ENCODE measurements at places on chromosomes 1 and 21.
A peak's percentile ranks its signal among the peaks of the same experiment; 100 is the strongest.

- DNase-seq = no peak
Observed at GRCh38 chr1:167594822-167595221, 35.2 kb upstream of the RCSD1 start.

DNA sequence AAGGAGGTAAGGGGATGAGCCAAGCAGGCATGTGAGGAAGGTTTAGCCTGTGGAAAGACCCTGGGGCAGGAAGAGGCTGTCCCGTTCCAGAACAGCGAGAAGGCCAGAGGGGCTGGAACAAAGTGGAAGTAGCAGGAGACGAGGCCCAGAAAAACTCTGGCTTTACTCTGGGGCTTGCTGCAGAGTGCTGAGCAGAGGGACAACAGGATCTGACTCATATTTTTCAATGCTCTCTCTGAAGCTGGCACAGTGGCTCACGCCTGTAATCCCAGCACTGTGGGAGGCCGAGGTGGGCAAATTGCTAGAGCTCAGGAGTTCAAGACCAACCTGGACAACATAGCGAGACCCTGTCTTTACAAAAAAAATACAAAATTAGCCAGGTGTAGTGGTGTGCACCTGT lies 52.4 kb upstream of the PAX7 start:
- DNase-seq = no peak

- DNase-seq = no peak
Observed at GRCh38 chr1:239025223-239025622, 361.1 kb upstream of the CHRM3 start.

DNA sequence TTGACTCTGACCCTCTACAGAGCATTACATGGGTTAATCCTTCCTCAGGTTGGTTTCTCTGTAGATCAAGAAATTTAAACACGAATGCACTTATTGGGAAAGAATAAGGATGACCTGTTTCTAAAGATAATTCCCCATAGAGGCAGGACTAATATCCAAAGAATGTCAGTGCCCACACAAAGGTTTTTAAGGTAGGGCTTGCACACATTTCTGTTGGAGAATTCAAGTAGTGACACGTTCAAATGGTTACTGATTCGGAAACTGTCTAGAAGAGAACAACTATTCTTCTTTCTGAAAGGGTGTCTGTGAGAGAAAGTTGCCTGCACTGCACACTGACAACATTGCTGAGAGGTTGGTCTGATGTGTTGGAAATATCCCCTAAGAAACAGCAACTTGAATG lies 167.3 kb downstream of the ZNF326 start:
- DNase-seq = no peak

GRCh38 chr1:41242342-41243078 lies 404 bp upstream of the SCMH1 start:
- DNase-seq = no peak

GRCh38 chr1:57591842-57592241 lies 168.0 kb upstream of the DAB1 start:
- DNase-seq = no peak

GRCh38 chr1:89064632-89065031 lies 376 bp downstream of the GBP1 start:
- no peak for DNase-seq

- DNase-seq = no peak
Observed at GRCh38 chr1:238319957-238320356, 429.2 kb upstream of the ZP4 start.

GRCh38 chr21:43372663-43373361 lies 54.1 kb downstream of the SIK1 start:
- peak; percentile 85 for DNase-seq

- DNase-seq = peak; percentile 85
Observed at GRCh38 chr1:231359113-231359512, 21.0 kb downstream of the SPRTN start.

GRCh38 chr21:35617491-35617890 lies 442.8 kb downstream of the SETD4 start:
- DNase-seq = no peak

- peak; percentile 25 for DNase-seq
Observed at GRCh38 chr1:119097380-119097779, 43.1 kb downstream of the WARS2 start.

- DNase-seq = no peak
Observed at GRCh38 chr1:24417681-24418080, 2.1 kb downstream of the NIPAL3 start.

- DNase-seq = no peak
Observed at GRCh38 chr21:35316456-35316855, 267.4 kb upstream of the RUNX1 start.
